Panc1 (cell line): ENCODE measurements at places on chromosomes 6 and 20. TPM values are rescaled to one million over a fixed set of nuclear protein-coding genes. Genes with fewer than 3 reads are reported as not detected.

Gene TFAP2B
- total RNA-seq, result not detected

Gene CALHM6
- total RNA-seq, result not detected

Gene SNAP91
- 0.95 TPM for total RNA-seq

- no peak for DNase-seq
- no peaks in the 10 kb centered on the region for H3K27me3 ChIP-seq
- no peaks in the 10 kb centered on the region for H3K4me1 ChIP-seq
- H3K4me3 ChIP-seq, result no peak overlapping the region
Measured at GRCh38 chr6:81669445-81669844, 83.0 kb downstream of the TENT5A start.

DNA sequence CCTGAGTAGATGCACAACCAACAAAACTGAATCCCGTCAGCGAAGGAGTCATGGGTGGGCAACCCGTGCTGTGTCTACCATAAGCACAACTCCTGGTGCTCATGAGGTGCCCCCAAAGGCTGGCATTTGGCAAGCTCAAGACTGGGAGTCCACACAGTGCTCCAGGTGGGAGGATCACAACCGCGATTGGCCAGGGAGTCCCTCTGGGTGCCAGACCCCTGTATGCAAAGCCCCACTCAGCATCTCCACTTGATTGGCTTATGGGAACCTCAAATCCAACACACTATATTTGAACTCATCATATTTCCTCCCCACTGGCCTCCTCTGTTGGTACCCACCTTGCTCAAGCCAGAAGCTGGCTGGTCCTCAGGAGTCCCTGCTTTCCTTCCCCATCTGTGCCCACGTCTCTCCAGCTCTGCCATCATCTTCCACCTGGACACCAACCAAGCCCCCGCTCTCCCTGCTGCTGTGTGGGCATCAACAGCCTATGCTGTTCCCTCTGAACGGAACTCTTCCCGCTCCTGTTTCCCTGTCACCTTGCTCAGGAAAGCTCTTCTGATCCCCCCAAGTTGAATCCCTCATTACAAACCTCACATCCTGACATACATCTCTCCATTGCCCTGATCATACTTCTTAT lies 142.3 kb upstream of the PTPN1 start:
- H3K36me3 ChIP-seq, result no peaks in the 10 kb centered on the region
- H3K4me3 ChIP-seq, result no peak overlapping the region
- no peak overlapping the region for H3K27ac ChIP-seq
- DNase-seq, result no peak
- H3K27me3 ChIP-seq, result no peaks in the 10 kb centered on the region

- H3K4me1 ChIP-seq, result no peaks in the 10 kb centered on the region
- no peaks in the 10 kb centered on the region for H3K36me3 ChIP-seq
- H3K27ac ChIP-seq, result no peak overlapping the region
- no peak for DNase-seq
- H3K4me3 ChIP-seq, result no peak overlapping the region
Measured at GRCh38 chr6:2563635-2564034, 187.1 kb downstream of the MYLK4 start.

DNA sequence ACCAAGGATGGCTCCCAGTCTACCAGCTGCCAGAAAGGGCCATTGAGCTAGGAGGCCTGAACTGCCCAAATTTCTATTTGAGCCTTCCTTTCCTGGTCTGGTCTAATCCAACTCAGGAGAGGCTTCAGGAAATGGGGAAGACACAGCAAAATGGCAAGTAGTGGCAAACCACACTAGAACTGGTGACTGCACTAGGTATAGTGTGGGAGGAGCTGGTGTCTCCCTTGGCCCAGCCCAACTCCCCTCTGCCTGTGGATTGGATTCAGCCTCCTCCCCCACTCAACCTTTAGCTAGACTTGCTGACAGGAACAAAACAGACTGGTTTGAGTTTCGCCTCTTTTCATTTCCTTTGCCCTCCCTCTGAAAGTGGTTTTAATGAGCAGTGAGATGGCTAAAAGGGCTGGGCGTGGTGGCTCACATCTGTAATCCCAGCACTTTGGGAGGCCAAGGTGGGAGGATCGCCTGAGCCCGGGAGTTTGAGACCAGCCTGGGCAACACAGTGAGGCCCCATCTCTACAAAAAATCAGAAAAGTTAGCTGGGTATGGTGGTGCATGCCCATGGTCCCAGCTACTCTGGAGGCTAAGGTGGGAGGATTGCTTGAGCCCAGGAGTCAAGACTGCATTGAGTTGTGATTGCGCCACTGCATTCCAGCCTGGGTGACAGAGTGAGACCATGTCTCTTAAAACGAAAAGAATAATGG lies 17.5 kb downstream of the MRPS18A start:
- no peak overlapping the region for H3K4me3 ChIP-seq
- H3K27me3 ChIP-seq, result no peaks in the 10 kb centered on the region
- peaks cover 3% of the 10 kb centered on the region for H3K36me3 ChIP-seq
- H3K4me1 ChIP-seq, result peaks cover 9% of the 10 kb centered on the region

DNA sequence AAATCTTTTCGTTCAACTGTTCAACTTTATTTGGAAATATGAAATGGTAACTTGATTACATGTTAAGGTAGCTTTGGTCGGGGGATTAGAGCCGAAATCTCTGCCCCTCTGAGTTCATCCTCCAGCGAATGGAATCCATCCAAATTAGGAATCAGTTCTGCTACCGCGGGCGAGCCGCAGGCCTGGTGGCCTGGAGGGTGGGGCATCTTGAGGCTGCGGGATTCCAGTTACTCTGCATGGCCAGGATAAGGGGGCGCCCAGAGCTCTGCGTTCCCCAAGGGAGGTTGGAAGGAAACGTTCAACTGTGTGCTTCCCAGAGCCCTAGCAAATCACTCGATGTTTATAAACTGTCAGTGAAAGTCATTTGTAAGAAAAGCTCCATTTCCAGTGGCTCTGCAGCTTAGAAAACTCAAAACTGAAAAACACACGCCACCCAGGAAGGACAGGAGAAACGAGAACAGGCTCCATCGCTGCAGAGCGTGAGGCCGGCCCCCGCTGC lies 262.2 kb downstream of the TAF4 start:
- H3K27me3 ChIP-seq, result peaks cover 2% of the 10 kb centered on the region; the same call in 1 of the 2 replicates
- no peaks in the 10 kb centered on the region for H3K4me1 ChIP-seq
- H3K36me3 ChIP-seq, result no peaks in the 10 kb centered on the region
- H3K4me3 ChIP-seq, result no peak overlapping the region
- H3K27ac ChIP-seq, result no peak overlapping the region
- no peak for DNase-seq

GRCh38 chr20:36096435-36096834 lies 58.1 kb upstream of the EPB41L1 start:
- H3K27ac ChIP-seq, result no peak overlapping the region
- no peak overlapping the region for H3K4me3 ChIP-seq
- peaks cover 7% of the 10 kb centered on the region for H3K27me3 ChIP-seq
- H3K4me1 ChIP-seq, result no peaks in the 10 kb centered on the region; the same call in 1 of the 2 replicates
- H3K36me3 ChIP-seq, result no peaks in the 10 kb centered on the region; the same call in 1 of the 2 replicates

- no peaks in the 10 kb centered on the region for H3K27me3 ChIP-seq
- no peak overlapping the region for H3K27ac ChIP-seq
- H3K4me1 ChIP-seq, result no peaks in the 10 kb centered on the region
- DNase-seq, result no peak
- peaks cover 2% of the 10 kb centered on the region; the same call in 1 of the 2 replicates for H3K36me3 ChIP-seq
- H3K4me3 ChIP-seq, result no peak overlapping the region
Measured at GRCh38 chr6:73983367-73983766, 287.4 kb downstream of the CD109 start.
